Lung microvascular endothelial cell (primary cell): ENCODE measurements at places on chromosomes 5 and 9. TPM values are rescaled to one million over a fixed set of nuclear protein-coding genes. Genes with fewer than 3 reads are reported as not detected.

Gene SLC25A25
- total RNA-seq: 27.5 and 78.2 TPM in 2 replicates

- DNase-seq: no peak
Measured at GRCh38 chr5:53714667-53715010, 154.2 kb downstream of the NDUFS4 start.

- DNase-seq: no peak
Measured at GRCh38 chr5:110371725-110372041, 354.8 kb downstream of the TMEM232 start.

DNA sequence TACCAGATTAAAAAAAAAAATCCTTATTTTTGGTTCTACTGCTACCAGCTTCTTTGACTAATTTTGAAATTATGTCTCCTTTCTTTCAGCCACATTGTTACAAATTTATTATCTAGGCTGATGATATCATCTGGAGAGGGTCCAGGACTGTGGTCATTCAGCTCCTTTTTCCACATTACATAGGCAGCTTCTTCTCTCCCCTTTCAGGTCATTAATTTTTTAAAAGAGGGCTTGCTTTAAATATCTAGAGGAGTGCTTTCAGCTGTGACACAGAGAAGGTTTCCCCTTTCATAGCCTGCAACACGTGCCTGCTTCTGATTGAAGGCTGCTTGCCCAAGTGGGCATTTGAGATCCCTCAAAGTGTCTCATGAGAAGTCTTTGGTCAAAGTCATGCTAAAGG lies 155.7 kb upstream of the PAPPA start:
- no peak for DNase-seq

- DNase-seq: no peak
Measured at GRCh38 chr5:61578858-61579503, 246.9 kb downstream of the ZSWIM6 start.

DNA sequence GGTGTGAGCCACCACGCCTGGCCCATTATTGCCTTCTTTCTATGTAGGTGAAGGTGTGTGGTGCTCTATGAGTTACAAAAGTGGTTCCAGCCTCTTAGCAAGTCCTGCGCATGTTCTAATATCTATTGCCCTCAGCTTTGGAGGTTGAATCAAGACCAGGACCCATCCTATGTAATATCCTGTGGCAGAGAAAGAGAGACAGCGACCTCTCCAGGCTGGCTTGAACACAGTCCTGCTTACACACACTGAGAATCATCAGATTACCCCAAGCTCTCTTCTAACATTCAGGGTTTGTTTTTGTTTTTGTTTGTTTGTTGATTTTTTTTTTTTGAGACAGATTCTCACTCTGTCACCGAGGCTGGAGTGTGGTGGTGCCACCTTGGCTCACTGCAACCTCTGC lies 94.7 kb upstream of the OSMR start:
- DNase-seq: peak; percentile 25

GRCh38 chr9:76525196-76525595 lies 66.2 kb downstream of the GCNT1 start:
- no peak for DNase-seq

DNA sequence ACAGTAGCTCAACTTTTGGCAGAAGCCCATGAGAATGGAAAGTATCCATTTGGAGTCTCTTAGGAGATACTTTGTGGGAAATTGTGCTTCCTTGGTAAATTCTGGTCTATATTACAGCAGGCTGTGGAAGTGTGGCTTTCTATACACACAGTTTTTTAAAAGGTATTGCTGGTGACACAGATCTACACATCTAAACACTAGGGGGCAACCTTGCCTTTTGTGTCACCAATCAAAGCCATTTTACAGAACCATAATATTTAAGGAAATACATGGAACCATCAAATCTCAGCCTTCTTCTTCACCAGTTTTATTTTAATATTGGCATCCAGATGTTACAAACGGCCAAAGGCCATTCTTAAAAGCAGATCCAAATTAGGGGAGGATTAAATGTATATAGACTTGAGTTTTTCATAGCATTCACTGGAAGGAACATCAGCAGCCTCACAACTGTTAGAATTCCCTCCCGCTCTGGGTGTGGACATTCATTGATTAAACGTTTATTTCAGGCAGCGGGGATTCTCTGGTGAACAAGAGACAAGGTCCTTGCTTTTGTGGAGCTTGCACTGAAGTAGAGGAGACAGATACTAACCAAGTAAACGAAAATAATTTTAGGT lies 132.4 kb upstream of the EPB41L4A start:
- peak; percentile 71 for DNase-seq

DNA sequence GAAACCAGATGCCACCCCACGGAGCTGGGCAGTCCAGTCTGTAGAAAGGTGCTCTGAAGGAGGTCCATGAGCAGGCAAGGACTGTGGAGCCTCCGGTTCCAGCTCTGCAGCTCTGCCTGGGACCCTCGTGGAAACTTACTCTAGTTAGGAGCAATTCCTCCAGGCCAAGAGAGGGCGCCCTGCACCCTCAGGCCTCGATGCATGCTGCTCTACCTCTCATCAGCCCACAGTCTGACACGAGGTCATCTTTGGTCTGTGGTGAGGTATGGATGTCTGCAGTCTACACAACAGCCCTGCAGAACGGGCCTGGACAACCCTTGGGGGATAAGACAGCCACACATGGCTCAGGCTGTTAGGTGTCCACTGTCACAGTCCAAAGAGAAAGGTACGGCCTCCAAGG lies 50.6 kb upstream of the UBTD2 start:
- no peak for DNase-seq

DNA sequence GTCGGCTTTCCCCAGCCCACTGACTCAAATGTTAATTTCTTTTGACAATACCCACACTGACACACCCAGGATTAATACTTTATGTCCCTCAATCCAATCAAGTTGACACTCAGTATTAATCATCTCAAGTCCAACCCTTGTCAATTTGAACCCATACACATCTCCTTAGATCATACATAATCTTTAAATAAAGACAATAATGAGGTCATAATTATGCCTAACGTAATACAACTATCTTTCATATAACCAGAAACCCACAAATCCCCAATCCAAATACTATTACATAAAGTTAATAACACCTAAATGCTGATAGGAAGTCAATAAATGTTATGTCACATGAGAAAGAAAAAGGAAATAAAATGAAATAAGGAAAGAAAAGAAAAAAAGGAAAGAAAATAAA lies 934.2 kb downstream of the CDH9 start:
- DNase-seq: no peak

DNA sequence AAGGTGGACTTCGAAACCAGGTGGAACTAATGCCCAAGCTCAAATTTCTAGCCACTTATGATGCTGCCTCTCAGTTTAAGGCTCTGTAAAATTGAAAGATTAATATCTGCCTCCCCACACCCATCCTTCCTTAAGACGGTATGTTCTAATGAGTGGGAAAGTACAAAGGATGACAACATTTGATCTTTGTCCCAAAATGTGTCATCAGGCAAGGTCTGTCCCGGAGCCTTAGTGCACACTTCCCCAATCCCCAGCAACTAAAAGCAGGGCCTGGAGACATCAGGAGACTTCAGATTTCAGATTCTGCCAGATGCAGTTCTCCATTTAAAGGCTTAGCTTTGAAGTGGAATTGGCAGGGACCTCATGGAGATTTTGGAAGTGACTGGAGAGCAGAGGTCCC lies 316.5 kb downstream of the ASTN2 start:
- no peak for DNase-seq

DNA sequence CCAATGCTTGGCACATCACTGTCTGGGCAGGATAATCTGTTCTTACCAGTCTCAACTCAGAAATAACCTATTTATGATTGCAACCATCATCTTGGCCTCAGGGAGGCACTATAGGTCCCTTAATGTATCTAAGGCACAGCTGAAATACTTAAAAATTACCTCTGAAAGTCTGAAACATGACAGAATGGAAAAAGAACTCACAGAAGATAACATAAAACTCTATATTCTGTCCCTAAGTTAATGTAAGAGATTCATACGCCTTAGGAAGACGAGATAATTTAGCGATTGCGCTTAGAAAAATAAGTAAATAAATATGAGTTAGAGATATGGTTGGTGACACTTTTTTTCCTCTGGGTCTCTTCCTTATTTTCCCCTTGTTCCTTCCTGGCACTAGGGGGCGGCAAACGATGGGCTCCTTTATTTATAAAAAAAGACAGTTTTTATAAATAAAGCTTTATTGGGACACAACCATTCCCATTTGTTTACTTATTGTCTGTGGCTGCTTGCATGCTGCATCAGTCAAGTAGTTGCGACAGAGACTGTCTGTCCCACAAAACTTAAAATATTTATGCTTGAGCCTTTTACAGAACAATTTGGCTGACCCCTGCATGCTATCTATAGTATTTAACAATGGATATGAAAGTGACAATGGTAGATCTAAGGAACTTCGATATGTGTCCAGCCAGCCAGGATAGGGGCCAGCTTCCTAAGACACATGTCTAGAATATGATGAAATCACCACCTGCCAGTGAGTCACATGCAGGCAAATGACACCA lies 79.6 kb downstream of the PDE4D start:
- peak; percentile 78 for DNase-seq

- DNase-seq: no peak
Measured at GRCh38 chr5:177959315-177959714, 36.7 kb downstream of the PROP1 start.

GRCh38 chr5:2489306-2489705 lies 262.2 kb downstream of the IRX2 start:
- DNase-seq: no peak

Gene PPWD1
- 23.1 and 39.3 TPM in 2 replicates for total RNA-seq

DNA sequence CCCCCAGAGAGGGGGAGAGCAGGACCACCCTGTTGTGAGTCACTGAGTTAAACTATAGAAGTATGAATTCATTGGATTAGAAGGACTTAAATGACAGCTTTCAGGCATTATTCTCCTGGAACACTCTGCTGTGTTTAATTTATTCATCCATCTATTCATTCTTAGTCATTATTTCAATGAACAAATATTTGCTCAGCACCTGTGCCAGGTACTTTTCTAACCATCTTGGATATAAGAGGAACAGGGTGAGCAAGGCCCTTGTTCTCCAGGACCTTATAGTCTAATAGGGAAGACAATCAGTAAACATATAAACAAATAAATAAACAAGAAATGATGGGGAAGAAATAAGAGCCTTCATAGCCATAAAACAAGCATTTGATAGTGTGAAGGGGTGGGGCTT lies 483.9 kb upstream of the BRINP1 start:
- no peak for DNase-seq

Gene FUBP3
- total RNA-seq: 24.4 and 27.8 TPM in 2 replicates

GRCh38 chr9:17682684-17683083 lies 103.8 kb downstream of the SH3GL2 start:
- DNase-seq: no peak

DNA sequence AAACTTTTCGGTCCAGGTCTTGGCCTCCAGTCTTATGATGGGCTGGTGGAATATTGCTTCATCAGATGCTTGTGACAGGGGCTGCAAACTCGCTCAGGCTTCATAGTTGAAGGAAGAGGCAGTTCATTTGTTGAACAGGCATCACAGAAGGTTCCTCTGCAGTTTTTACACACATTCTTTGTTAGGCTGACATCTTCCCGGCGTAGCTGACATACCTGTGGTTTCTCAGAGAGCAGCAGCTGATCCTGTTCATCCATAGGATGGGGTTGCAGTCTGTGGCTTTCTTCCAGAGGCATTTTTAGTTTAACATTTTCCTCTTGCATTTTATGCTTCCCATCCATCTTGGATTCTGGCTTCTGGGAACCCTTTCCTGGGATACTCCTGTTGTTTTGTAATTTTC lies 1255.2 kb downstream of the EFNA5 start:
- DNase-seq: no peak

GRCh38 chr5:176355400-176356178 lies 6.0 kb downstream of the KIAA1191 start:
- no peak for DNase-seq

GRCh38 chr9:111965566-111966019 lies 69.0 kb downstream of the UGCG start:
- peak; percentile 82 for DNase-seq

GRCh38 chr5:58378613-58379390 lies 81.1 kb downstream of the PLK2 start:
- DNase-seq: peak; percentile 72

DNA sequence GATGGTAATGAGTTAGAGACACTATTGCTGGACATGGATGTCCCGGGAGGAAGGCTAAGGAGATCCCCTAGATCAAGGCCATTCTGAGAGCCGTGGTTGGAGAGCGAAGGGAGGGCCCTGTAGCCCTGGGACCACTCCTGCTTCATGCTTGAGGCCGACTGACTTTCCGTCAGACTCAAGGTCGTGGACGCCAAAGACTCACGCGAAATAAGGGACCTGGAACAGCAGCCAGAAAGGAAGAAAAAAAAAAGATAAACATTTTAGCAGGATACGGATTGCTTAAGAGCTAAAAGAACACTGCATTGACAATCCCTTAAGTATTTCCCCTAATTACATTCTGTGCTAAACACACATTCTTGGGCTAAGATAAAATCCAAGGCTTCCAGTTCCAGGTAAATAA lies 181.2 kb downstream of the GLIS3 start:
- no peak for DNase-seq

GRCh38 chr9:99140685-99141314 lies 35.9 kb downstream of the TGFBR1 start:
- DNase-seq: peak; percentile 76

DNA sequence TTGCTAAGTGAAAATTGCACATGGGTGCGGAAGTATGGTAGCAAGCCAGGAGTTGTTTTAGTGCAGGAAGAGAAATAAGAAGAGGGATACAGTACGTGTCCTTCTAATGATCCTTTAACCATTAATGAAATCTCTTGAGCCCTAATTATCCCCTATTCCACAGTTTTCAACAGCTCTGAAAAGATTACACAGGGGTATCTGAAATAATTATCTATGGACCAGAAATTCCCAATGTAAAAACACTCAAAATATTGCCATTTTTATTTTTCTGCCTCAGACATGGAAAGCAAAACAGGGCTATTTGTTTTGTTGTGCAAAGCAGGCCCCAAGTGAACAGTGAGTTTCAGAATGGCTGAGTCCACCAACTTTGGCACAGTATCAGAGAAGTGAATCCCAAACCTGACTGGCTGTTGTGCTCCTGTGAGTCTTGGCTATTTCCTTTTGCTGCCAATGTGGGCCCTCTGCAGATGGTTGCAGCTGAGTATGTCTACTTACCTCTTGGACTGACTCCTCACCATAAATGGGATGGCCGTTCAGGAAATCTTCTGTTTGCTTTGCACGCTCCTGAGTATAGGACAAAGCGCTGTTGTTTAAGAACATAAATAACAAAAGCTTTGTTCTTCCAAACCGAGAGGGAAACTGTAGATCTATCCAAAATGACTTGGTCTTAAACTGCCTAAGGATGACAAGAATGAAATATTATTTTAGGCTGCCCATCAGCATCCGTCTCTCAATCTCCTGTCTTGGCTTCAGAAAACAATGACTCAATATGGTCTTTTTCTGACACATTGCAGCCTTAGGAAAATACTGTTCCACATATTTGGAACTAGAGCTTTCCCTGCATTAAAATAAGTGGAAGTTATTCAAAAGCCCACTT lies 204.1 kb downstream of the DEPDC1B start:
- DNase-seq: no peak

Gene GFRA3
- not detected in 2 replicates for total RNA-seq

- no peak for DNase-seq
Measured at GRCh38 chr5:57448751-57449150, 33.9 kb downstream of the ACTBL2 start.
